ENCODE measurements at places on chromosomes 7 and 10.

DNA sequence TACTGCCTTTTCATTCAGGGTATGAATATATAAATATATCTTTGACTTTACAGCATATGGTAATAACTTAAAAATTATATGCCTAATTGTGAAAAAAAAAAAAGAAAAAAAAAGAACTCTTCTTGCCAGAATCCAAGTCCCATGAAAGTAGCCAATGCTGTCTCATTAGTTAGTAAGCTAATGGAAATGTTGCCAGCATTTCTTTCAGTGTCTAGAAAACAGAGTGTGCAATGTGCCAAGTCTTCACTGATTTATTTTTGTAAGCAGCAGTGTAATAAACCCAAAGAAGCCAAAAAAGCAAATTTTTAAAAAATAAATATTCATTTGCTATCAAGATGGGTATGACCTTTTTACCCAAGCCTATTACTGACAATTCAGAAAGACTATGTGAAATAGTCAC lies 31.1 kb upstream of the LRRN3 start:
- DNase-seq = no peak

GRCh38 chr10:46224414-46224682 lies 62.4 kb upstream of the ANTXRL start:
- no peak for DNase-seq

GRCh38 chr10:15367296-15368085 lies 3.6 kb downstream of the FAM171A1 start:
- no peak for DNase-seq

- no peak for DNase-seq
Measured at GRCh38 chr7:135390829-135391228, 119.1 kb downstream of the CNOT4 start.

DNA sequence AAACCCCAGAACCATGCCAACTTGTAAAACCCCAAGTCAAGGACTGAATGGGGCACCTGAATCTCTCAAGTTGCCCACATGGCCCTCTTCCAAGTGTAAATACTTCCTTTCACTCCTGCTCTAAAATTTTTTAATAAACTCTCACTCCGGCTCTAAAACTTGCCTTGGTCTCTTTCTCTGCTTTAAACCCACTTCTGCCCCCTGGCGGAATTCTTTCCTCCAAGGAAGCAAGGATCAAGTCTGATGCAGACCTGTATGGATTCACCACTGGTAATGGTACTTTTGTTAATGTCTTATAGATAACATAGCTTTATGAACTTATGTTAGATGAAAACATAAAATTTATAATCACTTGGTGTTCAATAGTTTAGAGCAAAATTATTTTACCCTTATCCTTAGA lies 33.8 kb downstream of the SLC16A9 start:
- peak; percentile 13 for DNase-seq
